ENCODE measurements at places on chromosomes 11 and 22. TPM values are rescaled to one million over a fixed set of nuclear protein-coding genes. Genes with fewer than 3 reads are reported as not detected.

PCNX3 gene
- 64.2 TPM for total RNA-seq

ZBTB16 gene
- total RNA-seq = 1.3 TPM

KLHL22 gene
- total RNA-seq = 71.9 TPM

OR1S1 gene
- total RNA-seq = not detected

KCNQ1OT1 gene
- total RNA-seq = 0.21 TPM

HTR3B gene
- not detected for total RNA-seq

Data from naive thymus-derived CD8-positive, alpha-beta T cell (primary cell).